ENCODE measurements at places on chromosomes 6 and 20.

DNA sequence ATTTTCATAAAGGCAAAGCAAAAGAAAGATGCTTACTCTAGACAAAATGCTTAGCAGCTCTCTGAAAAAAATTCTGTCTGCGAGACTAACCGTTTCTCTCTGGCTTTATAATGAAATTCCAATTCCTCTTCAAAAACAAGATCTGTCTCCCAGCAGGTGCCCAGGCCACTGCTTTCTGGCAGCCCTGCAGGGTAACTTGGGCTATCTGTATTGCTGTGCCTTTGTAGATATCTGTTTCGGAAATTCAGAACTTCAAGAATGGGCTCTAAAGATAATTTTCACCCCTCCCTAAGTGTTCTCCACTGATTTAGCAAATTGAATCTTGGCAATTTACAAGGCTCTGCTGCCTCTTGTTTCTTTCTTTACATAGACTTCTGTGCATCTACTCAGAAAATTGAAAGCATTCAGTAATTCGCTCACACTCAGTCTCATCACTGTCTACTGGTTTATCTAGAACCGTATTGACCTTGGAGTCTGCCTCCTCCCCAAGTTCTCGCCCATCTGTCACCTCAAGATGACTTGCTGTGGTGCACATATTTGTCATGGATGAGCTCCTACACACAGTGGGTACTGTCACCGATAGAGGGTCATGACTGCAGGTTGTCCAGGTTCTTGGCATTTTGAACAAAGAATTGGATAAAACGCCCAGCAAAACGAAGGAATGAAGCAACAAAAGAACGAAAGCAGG lies 26.4 kb upstream of the FABP7 start:
- DNase-seq, result no peak

DNA sequence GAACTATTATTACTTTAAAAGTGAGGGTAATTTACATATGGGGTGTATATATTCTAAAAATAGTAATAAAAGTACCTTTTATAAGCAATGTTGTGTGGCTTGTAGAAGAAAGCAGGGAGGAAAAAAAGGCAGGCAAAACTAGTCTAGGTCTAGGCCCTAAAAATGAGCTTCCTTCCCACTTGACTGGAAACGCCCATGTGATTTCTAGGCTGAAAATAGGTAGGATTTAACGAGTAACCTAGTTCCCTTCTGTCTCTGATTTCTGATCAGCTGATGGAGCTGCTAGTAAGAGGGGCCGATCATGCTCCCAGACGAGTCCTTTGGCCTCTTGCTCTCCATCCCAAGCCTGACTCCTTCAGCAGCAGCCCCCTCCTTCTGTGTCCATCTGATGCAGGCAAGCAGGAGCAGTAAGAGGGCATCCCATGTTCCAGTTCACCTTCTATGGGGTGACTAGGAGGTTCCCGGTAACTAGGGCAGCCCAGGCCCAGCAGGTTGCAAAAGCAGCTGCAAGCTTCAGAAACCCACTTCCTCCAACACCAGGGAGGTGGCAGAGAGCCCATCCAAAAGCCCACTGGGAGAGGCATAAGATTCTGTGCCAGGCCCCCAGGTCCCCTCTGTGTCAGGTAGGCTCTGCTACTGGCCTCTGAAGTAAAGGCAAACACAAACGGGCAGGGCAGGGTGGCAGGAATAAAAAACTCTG lies 24.4 kb downstream of the TBC1D20 start:
- DNase-seq, result peak; percentile 39

DNA sequence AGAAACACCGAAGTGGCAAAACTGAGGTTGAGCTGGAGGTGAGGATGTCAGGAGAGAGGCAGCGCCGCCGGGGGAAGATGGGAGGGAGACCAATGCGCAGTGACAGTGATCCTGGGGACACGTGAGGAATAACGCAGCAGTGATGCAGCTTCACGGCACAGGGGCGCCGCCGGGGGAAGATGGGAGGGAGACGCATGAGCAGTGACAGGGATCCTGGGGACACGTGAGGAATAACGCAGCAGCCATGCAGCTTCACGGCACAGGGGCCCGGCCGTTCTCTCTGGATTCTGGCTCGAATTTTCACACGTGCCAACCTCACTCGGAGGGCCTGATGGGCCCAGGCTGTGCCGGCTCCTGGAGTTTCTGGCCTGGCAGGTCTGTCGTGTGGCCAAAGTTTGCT lies 94.7 kb downstream of the SMOC2 start:
- no peak for DNase-seq

GRCh38 chr20:39245685-39246311 lies 283.7 kb downstream of the DHX35 start:
- peak; percentile 50 for DNase-seq

DNA sequence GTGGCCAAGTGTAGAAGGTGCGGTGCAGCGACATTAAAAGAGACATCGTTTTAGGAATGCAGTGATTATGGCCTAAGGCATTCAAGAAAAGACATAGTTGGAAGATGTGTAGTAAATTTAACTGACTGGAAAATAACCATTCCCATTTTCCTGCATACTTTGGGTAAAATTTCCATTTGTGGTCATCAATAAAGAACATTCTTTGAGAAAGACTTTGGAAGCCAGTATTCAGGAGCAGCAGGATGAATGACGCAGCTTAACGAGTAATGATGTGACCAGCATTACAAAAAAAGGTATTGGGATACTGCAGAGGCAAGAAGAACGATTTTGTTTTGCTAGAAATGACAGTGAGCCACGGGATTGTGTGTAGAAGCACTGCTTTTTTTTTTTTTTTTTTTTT lies 7.0 kb upstream of the RWDD1 start:
- DNase-seq, result no peak

Measured in MV-4-11 (cell line).